ENCODE measurements at places on chromosomes 12 and 14. TPM values are rescaled to one million over a fixed set of nuclear protein-coding genes. Genes with fewer than 3 reads are reported as not detected.

- no peak for DNase-seq
Measured at GRCh38 chr12:98417266-98417665, 98.1 kb upstream of the TMPO start.

DNA sequence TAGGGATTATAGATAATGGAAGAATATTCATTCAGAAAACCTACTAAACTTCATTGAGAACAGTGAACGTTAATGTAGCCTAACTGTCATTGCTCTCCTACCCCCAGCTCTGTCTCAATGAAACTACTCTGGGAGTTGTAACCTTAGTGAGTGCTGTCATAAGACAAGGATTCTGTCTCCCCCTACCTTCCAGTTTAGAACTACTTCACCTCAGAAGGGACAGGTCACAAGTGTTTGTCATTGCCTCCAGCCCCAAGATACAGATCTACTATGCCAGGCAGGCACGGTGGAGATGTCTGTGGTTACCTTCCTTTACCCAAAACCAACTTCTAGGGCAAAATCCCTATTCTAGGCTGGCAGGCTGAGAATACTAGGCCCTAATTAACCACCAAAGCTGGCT lies 833.1 kb upstream of the SEL1L start:
- no peak for DNase-seq

BICDL1 gene
- polyA plus RNA-seq: 37.8 TPM

TAS2R13 gene
- 0.12 TPM for polyA plus RNA-seq

Data from left kidney (tissue), 8 donors.